Activated T-cell treated with anti-CD3 and anti-CD28 coated beads for 48 hours (primary cell): ENCODE measurements at places on chromosomes 5 and 9.

- no peak for DNase-seq
Observed at GRCh38 chr9:36135741-36136271, 727 bp upstream of the GLIPR2 start.

- no peak for DNase-seq
Observed at GRCh38 chr5:4511996-4512656, 628.0 kb upstream of the ADAMTS16 start.

GRCh38 chr9:22863106-22863505, 416.5 kb downstream of the DMRTA1 start:
- no peak for DNase-seq

- no peak for DNase-seq
Observed at GRCh38 chr5:54470677-54471076, 15.2 kb downstream of the HSPB3 start.

GRCh38 chr5:131998431-131999040, 12.9 kb downstream of the ACSL6 start:
- DNase-seq, result no peak

DNA sequence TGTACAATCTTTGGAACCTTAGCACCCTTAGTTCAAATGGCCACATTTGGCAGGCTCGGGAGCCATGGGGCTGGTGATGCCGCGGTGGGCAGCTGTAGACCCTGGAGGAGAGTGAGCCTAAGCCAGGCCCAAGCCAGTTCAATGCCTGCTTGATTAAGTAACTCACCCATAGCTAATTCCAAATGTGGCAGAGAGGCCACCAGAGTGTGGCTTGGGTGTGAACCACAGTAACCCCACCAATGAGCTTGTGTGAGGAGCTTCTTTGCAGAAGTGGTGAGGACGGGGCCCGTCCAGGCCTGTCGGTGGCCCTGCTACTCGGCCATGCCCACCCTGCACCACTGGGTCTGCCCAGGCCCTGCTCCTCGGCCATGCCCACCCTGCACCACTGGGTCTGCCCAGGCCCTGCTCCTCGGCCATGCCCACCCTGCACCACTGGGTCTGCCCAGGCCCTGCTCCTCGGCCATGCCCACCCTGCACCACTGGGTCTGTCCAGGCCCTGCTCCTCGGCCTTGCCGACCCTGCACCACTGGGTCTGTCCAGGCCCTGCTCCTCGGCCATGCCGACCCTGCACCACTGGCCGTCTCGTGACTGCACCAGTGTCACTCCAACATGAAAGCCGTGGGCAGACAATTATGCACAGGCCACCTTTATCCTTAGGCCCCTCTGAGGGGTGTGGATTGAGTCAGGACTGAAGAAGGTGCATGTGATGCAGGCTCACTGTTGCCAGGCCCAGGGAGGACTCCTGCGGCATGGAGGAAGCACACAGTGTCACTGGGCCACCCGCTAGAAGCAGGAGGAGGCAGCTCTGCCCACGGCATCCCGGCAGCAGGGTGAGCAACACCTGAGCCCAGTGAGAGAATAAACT, 75.4 kb downstream of the MRPL36 start:
- no peak for DNase-seq

GRCh38 chr9:107274953-107275422, 8.1 kb upstream of the RAD23B start:
- DNase-seq, result no peak

- DNase-seq, result no peak
Observed at GRCh38 chr9:88748566-88749261, 213.7 kb downstream of the NXNL2 start.

DNA sequence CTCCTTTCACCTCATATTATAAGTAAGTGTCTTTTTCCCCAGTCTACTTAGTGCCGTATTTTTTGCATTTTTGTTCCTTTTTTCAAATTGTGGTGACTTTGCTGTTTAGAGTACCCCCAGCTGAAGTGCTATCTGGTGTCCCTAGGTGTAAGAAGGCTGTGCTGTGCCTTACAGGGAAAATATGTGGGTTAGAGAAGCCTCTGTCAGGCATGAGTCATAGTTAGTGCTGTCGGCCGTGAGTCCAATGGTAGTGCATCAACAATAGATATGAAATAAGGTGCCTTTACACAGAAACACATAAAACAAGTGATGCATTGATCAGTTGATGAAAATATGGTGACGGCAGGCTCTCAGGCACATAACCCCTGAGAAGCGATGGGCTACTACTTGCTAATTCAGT, 20.1 kb downstream of the SYK start:
- DNase-seq, result no peak

- DNase-seq, result no peak
Observed at GRCh38 chr9:110334183-110334582, 3.5 kb downstream of the TXNDC8 start.

DNA sequence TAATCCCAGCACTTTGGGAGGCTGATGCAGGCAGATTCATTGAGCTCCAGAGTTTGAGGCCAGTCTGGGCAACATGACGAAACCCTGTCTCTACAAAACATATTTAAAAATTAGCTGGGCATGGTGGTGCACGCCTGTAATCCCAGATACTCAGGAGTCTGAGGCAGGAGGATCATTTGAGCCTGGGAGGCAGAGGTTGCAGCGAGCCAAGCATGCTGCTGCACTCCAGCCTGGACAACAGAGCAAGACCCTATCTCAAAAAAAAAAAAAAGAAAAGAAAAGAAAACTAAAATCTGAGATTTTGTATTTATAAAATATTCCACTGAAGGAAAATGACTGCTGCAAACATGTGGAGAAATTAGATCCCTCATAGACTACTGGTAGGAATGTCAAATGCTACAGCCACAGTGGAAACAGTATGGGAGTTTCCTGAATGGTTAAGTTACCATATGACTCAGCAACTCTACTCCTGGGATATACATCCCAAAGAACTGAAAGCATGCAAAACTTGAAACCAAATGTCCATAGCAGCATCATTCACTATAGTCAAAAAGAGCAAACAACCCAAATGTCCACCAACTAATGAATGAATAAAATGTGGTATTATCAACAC, 106.1 kb downstream of the UBAP2 start:
- no peak for DNase-seq

DNA sequence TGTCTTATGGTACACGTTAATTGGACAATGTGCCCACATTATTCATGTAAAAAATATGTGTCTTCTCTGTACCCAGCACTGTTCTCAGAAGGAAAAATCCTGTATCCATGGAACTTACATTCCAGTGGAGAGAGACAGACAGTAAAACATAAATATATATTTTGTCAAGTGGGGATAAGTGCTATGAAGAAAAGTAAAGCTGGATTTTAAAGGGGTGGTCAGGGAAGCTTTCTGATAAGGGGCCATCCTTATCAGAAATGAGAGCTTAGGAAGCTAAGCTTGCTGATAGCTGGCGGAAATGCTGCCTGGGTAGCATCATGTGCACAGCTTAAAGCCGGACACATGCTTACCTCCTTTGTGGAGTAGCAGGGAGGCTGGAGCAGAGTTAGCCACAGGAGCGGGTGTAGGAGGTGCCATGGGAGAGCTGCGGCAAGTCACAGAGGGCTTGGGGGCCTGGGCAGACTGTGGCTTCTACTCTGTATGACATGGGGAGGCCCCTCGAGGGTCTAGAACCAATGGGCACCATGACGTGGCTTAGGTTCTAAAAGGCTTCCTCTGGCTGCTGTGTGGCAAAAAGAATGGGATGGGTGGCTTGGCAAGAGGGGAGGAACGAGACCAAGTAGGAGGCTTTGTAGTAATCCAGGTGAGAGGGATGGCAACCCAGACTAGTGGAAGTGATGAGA, 141.7 kb downstream of the FGF1 start:
- DNase-seq, result no peak

GRCh38 chr9:36148311-36149051, 11.9 kb downstream of the GLIPR2 start:
- DNase-seq, result peak; percentile 65

DNA sequence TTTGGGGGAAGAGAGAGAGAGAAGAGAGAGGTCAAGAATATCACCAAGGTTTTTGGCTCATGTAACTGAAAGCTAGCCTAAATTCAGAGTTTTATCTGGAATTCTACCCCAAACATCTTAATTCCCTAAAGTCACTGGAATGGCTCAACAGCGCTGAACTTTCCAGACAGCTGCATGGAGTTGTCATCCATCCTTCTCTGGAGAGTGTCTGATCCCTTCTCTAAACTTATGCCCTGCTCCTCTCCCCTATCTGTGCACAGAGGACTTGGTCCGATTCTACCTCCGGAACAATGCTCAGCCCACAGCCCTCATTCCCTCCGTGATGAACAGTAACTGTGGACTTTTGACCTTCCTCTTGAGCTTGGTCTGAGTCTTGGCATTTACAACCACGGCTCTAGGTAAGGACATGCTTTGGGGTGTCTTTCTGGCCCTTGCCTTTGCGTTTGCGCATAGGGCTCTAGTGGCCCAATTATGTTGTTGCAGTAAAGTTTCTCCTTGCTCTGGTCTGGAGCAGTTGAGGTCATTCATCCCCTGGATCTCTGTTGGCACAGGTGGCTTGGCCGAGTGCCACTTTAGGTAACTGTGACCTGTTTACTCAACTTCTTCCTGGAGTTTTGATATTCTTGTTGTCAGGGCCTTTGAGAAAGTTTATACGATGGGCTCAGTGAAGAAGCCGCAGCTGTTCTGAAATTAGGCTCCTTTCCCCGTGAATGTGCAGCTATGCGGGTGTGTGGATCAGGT, 18.3 kb upstream of the CD180 start:
- DNase-seq, result no peak

DNA sequence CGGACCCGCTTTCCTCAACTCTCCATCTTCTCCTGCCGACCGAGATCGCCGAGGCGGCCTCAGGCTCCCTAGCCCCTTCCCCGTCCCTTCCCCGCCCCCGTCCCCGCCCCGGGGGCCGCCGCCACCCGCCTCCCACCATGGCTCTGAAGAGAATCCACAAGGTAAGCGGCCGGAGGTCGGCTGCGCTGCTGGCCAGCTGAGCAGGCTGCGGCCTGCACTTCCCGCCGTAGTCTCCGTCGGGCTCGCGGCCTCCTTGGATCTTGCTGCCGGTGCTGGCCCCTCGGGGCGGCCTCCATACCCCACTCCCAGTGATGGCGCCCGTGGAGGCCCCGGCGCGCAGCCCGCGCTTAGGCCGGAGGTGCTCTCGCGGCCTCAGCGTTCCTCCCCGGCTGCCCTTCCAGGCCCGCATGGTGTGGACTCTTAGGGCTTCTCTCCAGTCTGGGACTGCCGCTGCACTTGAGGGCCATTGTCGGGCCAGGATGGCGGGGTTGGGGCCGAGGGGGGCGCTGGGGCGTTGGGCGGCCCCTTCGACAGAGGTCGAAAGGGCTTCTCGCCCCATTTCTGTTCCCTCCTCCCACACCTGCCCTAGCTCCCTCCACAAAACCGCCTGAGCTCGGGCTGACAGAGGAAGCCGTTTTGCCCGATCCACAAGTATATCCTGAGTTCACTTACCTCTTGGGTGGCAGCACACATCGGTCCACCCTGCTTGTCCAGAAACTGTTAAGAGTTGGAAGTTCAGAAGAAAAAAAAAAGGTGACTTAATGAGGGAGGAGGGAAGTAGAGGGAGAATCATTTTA, 714 bp downstream of the UBE2D2 start:
- peak; percentile 50 for DNase-seq

- no peak for DNase-seq
Observed at GRCh38 chr5:83377131-83377865, 94.2 kb upstream of the VCAN start.

DNA sequence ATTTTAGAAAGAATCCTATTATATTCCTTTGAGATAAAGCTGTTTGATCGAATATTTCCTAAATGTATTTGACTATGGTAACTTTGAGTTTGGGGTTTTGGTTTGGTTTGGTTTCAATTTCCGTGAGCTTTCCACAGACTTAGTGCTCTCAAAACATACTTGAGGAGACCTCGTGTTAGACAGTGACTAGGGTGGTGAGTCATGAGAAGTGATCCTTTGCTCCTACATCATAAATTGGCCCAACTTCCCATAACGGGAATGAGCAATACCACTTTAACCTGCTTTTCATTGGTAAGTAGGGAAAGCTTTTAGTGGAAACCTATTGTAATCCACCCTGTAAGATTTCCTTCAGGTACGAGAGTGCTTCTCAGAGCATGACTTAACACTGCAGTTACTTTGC, 3.8 kb upstream of the RASEF start:
- no peak for DNase-seq

DNA sequence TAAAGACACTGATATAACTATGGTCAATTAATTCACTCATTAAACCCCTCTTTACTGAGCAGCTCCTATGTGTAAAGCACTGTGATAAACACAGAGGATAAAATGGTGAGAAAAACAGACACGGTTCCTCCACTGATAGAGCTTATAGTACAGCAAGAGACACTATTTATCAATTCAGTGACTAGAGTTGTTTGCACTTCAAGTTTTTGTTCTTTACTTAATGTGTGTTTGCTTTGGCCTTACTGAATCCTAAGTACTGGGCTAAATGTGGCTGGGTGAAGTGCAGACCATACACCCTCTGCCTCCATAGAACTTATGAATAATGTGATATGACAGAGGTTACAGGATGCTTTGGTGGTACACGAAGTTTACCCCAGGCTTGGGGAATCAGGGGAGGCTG, 80.1 kb upstream of the ITGA1 start:
- DNase-seq, result no peak

DNA sequence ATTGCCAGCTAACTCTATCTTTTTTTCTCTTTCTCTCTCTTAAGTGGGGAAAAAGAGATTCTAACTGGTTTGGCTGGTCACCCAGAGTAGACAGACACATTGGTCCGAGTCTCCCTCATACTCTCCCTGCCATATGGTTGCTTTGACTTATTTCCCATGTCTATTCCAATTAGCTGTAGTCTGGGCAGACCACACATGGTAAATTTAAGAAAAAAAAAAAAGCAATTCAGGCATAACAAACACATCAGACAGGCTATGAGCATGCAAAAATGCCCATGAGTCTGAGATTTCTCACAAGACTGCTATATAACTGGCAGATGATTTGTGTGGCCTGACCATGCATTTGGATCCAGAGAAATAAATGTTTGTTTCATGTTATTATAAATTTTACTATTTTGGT, 110.2 kb upstream of the FGF10 start:
- no peak for DNase-seq

- DNase-seq, result no peak
Observed at GRCh38 chr5:132256783-132257130, 739 bp upstream of the PDLIM4 start.

- DNase-seq, result no peak
Observed at GRCh38 chr5:149425729-149426128, 46.6 kb upstream of the IL17B start.

DNA sequence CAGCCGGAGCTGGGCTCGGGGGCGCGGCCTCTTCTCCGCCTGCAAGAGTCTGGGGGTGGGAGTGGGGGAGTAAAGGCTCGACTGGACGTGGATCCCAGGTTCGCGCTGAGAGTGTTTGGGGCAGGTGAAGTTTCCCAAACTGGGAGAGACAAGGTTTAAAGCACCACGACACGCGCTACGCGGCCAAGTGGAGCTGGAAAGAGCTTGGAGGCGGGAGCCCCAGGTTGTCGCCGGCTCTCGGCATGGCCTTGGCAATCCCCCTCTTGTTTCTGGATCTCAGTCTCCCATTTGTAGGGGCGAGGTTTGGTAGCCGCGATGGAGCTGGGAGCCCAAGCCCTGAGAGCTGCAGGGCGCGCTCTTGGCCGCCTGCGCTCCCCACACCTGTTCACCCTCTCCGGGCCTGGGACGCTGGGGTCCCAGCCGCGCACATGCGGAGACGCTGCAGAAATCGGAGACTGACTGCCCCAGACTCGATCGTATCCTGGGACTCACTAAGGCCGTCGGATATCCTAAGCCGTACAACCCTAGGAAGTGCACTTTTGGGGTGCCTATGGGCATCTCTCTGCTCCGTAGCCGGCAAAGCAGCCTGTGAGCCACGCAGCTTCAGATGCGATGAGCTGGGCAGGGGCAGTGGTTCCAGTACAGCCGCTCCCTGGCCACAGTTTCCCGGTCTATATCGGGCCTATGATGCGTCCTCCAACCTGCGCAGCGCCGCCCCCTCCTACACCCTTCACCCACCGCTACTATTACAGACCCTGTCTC, 937 bp downstream of the TMOD1 start:
- no peak for DNase-seq

- no peak for DNase-seq
Observed at GRCh38 chr9:2302606-2303005, 287.5 kb downstream of the SMARCA2 start.
